ENCODE measurements at places on chromosomes 1 and 21.

- DNase-seq = no peak
These were observed 235.3 kb downstream of the FAF1 start for GRCh38 chr1:50724626-50725286.

DNA sequence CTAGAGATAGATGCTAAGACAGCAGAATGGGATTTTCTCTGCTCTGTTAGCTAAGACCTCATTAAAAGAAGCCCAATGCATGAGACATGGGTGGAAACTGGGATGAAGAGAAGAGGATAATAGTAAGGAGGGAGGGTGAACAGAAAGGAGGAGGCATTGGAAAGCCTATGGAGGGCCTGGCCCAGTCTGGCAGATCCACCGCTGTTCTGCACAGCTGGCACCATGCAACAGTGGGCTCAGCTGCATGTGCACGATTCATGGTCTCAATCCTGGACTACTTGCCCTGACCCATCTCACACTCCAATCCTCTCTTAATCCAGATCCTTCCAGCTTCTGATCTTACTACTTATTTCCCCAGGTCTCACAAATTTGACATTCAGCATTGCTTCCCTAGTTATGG, 2.2 kb downstream of the PHC2 start:
- no peak for DNase-seq

GRCh38 chr1:85607126-85607920, 26.8 kb downstream of the CCN1 start:
- DNase-seq = no peak

GRCh38 chr1:185568155-185569123, 165.8 kb upstream of the HMCN1 start:
- DNase-seq = no peak

DNA sequence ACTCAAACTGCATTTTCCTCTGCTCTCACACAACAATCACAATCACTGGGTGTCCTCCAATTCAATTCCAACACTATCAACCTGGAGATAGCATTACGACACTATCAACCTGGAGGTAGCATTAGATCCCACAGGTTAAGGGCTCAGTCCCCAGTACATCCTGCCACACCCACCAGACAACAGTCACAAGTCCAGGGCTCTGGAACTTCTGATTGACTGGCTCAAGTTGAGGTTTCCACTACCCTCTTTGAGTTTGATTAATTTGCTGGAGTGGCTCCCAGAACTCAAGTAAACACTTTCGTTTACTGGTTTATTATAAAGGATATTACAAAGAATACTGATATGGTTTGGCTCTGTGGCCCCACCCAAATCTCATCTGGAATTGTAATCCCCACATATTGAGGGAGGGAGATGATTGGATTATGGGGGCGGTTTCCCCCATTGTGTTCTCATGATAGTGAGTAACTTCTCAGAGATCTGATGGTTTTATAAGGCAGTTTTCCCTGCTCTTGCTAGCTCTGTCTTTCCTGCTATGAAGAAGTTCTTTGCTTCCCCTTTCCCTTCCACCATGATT, 49.6 kb upstream of the ARHGAP29 start:
- DNase-seq = no peak

- peak; percentile 41 for DNase-seq
These were observed 13.6 kb downstream of the PPFIA4 start for GRCh38 chr1:203039609-203040512.

DNA sequence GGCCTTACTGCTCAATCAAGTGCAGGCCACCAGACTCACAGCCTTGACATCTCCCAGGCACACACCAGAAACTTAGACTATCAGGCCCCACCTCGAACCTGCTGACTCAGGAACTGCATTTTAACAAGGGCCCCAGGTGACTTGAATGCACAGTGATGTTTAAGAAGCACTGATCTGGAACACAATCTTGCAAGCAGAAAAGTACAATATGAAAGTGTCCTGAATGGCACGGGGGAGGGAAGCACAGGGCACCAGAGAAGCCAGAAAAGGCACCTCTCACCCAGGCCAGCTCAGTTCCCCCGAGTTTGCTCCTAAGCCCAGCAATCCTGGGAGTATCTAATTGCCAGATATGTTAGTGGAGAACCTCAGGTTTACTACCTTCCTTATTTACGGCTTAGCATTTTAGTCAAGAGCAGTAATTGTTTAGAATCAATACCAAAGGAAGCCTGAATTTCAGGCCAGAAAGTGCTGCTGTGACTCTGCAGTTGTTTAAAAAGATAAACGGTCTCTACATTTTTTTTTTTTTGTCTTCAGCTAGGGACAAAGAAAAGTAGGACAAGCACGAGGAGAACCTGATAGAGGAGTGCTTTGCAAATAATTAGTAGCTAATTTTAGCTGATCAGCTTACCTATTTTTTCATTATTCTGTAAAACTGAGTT, 50.9 kb upstream of the CDC42BPA start:
- DNase-seq = no peak

- no peak for DNase-seq
These were observed 387.2 kb downstream of the NCAM2 start for GRCh38 chr21:21385404-21385803.

DNA sequence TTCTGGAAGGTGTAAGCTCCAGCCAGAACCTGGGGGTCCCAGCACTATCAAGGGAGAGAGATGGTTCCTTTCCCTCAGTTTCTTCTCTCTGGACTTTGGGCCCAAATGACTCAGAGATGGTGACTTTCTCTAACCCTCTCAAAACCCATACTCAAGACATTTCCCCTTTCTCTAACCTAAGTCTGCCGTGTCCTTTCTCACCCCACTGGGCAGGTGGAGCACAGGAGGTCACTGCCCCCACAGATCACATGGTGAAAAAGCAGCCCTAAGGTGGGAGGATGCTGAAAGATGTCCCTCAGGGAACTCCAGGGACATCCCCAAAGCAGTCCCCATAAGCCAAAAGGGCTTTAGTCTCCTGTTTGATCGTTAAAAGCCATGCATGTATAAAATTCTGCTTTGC, 173.7 kb downstream of the HIVEP3 start:
- no peak for DNase-seq

GRCh38 chr1:20165522-20165951, 20.4 kb upstream of the UBXN10 start:
- DNase-seq = no peak

- DNase-seq = no peak
These were observed 274.8 kb upstream of the AJAP1 start for GRCh38 chr1:4379451-4380175.

DNA sequence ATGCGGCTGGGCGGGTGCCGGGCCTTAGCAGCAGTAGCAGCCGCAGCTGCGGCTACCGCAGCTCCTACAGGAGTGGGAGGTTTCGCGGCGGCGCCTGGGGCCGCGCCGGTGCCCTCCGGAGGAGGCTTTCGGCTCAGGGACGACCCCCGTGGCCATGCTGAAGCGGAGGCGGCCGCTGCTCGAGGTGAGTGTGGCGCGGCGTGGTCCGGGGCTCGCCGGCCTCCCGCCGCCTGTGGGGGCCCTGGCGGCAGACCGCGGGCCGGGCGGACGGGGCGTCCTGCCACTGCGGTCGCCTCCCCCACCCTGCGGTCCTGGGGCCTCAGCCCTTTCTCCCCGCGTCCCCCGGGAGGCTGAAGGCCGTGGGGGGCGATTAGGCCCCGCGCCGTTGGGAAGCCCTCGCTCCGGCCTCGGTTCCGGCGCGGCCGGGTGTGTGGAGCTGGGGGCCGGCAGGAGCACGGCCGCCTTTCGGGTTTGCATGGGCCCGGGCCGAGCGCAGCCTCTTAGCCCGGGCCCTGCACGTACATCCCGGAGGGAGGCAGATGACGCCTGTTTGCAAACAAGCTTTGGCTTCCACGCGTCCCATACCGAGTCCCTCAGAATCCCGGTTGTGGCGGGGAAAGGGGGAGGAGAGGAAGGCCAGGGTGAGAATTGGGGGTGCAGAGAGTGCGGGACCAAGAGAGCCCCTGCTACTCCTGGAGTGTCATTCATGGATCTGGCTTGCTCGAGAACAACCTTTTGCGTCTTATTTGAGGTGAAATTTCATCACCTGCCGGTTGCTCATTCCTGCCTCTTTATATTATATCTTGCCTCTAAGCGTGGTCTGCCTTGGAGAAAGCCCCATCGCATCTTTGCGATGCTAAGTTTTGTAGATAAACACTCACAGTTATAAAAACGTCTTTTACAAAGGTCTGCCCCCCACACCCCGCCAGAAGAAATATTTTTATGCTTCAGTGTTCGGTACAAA, 613 bp downstream of the ZFYVE9 start:
- peak; percentile 69 for DNase-seq

GRCh38 chr1:20478057-20478635, 7.9 kb downstream of the CAMK2N1 start:
- DNase-seq = no peak

GRCh38 chr1:175331891-175332290, 139.3 kb upstream of the KIAA0040 start:
- DNase-seq = no peak

DNA sequence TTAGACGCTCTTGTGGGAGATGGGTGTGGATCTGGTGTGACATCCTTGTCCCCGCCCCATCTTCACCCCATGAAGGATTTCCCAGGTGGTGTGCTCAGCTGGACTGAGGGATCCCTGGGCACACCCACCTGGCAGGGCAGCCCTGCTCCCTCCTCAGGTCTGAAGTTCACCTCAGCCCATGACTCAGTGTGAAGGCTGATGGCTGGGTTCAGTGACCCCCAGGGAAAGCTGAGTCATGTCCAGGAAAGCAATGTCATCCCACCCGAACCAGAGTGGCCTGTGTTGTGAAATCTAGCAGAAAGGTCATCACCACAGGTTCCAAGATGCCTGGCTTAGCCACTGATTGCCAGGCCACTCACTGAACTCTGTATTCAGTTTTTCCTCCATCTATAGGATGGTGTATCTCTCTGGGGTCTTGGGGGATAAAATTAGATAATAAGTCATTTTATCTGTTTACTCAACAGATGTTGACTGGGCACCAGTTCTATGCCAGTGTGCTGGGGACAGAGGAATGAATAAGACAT, 97.7 kb upstream of the JUN start:
- no peak for DNase-seq

GRCh38 chr1:230170153-230170547, 103.1 kb downstream of the GALNT2 start:
- no peak for DNase-seq
